Left lobe of liver (tissue), 2 donors: ENCODE measurements at places on chromosomes 3 and 15. TPM values are rescaled to one million over a fixed set of nuclear protein-coding genes. Genes with fewer than 3 reads are reported as not detected.

Gene ANP32A
- total RNA-seq: 41.5 TPM

Gene SLC28A2
- 0.15 TPM for total RNA-seq

Gene LSG1
- 13.3 TPM for total RNA-seq

- DNase-seq: no peak
Observed at GRCh38 chr15:90337256-90337655, 14.8 kb upstream of the ZNF774 start.

- no peak for DNase-seq
Observed at GRCh38 chr15:98967096-98967495, 40.5 kb downstream of the PGPEP1L start.

DNA sequence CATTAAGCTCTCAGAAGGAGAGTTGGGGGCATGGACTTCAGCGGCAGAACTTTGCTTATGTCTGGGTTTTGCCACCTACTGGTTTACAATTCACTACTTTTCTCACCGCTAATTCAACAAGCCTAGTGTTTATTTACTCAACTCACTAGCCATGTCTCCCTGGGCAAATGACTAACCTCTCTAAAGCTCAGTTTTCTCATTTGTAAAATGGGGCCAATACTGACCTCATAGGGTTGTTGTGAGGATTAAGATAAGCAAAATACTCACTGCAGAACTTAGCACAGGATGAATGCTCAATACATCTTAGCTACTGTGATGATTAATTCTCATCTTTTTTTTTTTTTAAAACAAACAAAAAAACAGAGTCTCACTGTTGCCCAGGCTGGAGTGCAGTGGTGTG, 106.3 kb downstream of the CADPS start:
- DNase-seq: no peak
